ENCODE measurements at places on chromosomes 5 and 9.

DNA sequence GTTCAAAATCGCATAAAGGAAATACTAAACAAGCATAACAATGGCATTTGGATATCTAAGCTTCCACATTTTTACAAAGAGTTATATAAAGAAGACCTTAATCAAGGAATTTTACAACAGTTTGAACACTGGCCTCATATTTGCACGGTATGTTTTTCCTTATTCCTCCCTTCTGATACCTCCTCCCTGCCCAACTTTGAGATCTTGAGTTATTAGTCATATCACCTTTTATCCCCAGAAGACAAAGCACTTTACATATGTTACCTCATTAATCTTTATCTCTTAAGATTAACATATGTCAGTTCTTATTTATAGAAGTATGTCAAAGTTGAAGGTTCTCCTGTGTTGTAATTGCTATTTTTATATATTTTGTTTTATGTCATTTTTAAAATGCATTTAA is 29.8 kb downstream of the TDRD7 start:
- DNase-seq, result no peak

- no peak for DNase-seq
Observed at GRCh38 chr9:18429070-18429469, 44.9 kb upstream of the ADAMTSL1 start.

GRCh38 chr5:80926979-80927656 is 33.0 kb upstream of the RASGRF2 start:
- no peak for DNase-seq

GRCh38 chr5:43401827-43402226 is 10.4 kb downstream of the CCL28 start:
- no peak for DNase-seq

DNA sequence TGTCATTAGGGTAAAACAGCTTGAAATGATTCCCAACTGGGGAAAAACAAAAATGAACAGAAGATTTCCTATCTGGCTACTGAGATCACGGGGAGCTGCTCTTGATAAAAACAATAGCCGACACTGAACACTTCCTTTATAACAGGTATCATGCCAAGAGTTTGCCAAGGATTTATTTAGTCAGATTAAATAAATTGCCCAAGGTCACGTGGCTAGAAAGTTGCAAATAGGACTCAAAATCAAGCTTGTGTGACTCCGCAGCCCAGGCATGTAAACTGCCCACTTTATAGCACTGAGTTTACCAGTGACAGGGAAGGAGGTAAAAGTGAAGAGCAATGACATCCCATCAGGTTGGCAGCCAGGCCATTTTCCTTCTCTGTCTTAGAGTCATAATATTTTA is 120.7 kb upstream of the ZNF618 start:
- no peak for DNase-seq

DNA sequence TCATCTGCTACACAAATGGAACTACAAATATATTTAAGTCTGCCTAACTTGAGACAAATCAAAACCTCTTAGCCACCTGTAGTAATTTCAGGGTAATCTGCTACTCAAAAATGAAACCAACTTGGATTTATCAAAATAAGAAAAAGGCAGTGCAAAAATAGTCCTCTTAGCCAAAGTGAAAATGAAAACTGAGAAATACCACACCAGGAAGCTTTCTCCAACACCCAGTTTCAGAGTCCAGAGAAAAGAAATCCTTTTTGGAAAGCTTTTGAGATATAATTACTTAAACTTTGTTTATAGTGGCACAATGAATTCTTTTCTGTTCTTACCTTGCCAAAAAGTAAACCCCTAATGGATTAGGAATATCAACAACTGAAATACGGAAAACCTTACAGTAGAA is 990.4 kb downstream of the EFNA5 start:
- DNase-seq, result no peak

GRCh38 chr9:129632460-129632859 is 6.5 kb downstream of the NTMT1 start:
- no peak for DNase-seq

DNA sequence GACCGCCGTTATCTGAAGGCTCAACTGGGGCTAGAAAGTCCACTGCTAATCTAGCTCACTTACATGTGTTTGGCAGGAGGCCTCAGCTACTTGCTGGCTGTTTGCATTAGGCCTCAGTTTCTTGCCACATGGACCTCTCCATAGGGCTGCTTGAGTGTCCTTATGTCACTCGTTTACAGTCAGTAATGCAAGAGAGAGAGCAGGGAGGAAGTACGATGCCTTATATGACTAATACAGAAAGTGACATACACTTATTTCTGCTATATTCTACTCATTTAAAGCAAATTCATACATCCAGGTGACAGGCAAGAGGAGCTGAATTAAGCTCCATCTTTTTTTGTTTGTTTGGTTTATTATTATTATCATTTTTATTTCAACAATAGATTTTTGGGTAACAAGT is 179.6 kb downstream of the LURAP1L start:
- no peak for DNase-seq

DNA sequence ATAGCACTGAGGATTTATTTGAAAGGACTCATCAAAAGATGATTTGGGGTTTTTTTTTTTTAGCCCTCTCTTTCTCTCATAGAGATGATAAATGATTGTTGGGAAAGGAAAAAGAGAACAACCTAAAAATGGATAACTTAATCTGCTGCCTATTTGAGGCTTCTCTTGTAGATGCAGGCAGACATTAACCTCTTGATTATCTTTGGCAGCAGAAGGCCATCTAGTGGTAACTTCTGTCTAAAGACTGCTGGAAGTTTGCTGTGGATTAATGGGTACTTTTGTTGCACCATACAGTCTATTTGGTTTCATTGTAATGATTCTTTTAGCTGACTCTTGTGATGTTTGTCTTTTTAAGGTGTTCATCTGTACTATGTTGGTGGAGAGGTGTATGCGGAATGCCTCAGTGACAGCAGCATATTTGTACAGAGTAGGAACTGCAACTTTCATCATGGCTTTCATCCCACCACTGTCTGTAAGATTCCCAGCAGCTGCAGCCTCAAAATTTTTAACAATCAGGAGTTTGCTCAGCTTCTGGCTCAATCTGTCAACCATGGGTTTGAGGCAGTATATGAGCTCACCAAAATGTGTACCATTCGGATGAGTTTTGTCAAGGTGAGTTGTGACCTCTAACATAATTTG is 18.8 kb downstream of the SMIM32 start:
- no peak for DNase-seq

- no peak for DNase-seq
Observed at GRCh38 chr9:88198341-88198807, 60.1 kb upstream of the SPATA31C2 start.

DNA sequence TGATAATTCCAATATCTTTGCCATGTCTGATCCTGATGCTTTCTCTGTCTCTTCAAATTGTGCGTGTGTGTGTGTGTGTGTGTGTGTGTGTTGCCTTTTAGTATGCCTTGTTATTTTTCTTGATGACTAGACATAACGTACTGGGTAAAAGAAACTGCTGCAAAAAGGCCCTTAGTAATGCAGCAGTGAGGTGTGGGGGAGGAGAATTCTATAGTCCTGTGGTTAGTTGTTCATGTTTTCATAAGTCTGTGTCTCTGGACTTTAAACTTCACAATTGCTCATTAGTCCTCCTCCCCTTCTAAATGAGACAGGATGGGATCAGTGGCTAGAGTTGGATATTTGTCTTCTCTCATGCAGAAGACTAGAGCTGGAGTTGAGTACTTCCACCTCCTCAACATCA is 346.2 kb upstream of the IRX1 start:
- DNase-seq, result no peak

- DNase-seq, result no peak
Observed at GRCh38 chr9:5416953-5417352, 20.8 kb downstream of the PLGRKT start.

GRCh38 chr9:99885747-99886146 is 20.7 kb upstream of the STX17 start:
- no peak for DNase-seq

DNA sequence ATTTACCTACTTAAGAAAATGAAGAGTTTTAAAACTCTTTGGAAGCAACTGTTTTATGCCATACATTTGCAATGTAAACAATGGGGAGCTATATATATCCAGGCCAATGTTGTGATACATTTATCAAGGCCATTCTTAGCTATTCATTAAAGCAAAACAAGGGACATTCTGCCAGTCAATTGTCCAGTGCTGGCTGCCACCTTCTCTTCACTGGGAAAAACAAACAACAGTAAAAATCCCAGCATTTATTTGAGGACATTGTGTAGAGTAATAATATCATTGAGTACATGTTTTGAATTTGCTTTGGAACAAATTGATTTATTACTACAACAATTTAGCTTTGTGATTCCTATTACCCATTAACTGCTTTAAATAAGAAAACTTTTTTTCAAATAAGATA is 1107.4 kb downstream of the DTWD2 start:
- DNase-seq, result no peak

DNA sequence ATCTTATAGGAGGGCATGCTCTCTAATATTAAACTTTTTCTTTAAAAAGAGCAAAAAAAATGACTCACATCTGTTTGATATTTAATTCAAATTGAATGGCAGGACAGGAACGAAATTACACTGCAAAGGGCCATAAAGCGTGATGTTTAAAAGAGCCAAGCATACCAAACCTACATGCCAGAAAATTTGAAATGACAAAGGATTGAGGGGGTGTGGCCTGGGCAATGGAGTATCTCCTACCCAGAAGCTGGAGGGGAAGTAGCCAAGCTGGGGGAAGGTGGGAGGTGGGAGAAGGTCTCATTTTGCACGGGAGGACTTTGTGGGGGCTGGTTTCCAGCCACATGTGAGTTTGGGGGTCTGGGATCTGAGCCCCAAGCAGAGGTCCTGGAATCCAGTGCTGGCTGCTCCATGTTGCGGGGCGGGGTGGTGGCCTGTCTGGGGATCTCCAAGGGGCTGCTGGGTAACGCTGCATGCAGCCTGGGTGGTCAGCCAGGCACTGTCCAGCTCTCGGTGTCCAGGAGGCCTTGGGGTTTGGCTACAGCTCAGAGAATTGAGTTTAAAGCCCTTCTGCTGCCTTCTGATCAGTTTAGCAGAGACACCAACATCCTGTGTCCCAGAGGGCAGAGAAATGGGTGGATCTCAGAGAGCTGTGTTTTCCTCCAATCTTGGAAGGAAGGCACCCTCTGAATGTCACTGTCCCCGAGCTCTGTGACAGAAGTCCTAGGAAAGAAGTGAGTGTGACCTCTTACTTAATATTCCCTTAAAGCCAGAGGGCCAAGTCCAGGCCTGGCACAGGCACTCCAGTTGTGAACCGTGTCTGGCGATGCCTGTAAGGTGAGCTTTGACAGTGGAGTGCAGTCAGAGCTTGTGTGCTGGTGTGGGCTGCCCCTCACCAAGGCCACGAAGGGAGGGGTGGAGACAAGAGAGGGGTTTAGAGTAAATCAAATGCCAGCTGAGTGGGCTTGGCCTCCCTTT is 7.6 kb downstream of the DCANP1 start:
- no peak for DNase-seq

- no peak for DNase-seq
Observed at GRCh38 chr5:50559955-50560354, 106.5 kb upstream of the PARP8 start.

- no peak for DNase-seq
Observed at GRCh38 chr5:60497706-60498500, 202.1 kb downstream of the DEPDC1B start.

GRCh38 chr9:112705768-112706427 is 12.0 kb downstream of the INIP start:
- no peak for DNase-seq

GRCh38 chr9:76926846-76927245 is 20.9 kb upstream of the PRUNE2 start:
- no peak for DNase-seq

- no peak for DNase-seq
Observed at GRCh38 chr9:107778661-107779060, 289.1 kb upstream of the KLF4 start.

DNA sequence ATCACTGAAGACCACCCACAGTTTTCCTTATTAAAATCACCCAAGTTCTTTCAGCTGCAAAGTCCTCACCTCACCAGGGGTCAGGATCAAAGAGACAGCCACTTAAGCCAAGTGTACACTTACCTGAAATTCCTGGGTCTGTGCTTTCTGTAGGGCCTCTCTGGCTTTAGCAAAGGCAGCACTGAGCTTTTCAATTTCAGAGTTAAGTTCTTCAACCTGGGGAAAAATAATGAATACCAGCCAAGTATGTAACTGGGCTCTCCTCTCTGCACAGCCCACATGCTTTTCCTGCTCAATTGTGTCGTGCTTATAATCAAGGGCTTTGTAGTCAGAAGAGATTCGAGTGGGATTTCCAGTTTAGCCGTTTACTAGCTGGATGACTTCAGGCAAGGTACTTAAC is 55.1 kb downstream of the CDK5RAP2 start:
- no peak for DNase-seq

DNA sequence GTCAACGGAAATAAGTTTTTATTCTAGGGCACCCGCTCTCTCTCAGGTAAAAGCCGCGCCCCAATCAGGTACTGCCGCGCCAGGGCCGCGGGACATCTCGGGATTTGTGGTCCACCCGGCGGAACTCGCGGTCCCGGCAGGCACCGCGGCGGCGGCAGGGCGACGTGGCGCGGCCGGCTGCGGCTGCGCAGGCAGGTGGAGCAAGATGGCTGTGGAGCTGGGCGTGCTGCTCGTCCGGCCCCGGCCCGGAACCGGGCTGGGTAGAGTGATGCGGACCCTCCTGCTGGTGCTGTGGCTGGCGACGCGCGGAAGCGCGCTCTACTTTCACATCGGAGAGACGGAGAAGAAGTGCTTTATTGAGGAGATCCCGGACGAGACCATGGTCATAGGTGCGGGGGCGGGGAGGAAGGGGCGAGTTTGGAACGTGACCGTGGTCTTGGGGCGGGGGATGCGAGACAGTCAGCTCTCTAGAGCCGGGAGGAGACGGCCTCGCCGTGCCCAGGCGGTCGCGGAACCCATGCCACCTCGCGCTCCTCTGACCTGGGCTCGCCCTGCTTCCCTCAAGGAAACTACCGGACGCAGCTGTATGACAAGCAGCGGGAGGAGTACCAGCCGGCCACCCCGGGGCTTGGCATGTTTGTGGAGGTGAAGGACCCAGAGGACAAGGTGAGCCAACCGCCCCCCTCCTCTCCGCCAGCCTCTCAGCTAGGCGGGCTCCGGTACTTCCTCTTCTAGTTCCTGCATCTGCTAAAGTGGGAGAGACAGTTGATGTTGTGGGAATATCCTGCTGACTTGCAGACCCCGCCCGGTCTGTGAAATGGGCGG is at the start of gene TMED9:
TMED9 (plus strand) TSS at position 194 of the 825 bp plus-strand sequence; CDS start at position 206, 12 bp downstream.
- peak; percentile 75 for DNase-seq

- peak; percentile 90 for DNase-seq
Observed at GRCh38 chr9:129202613-129203555, 24.8 kb upstream of the IER5L start.

DNA sequence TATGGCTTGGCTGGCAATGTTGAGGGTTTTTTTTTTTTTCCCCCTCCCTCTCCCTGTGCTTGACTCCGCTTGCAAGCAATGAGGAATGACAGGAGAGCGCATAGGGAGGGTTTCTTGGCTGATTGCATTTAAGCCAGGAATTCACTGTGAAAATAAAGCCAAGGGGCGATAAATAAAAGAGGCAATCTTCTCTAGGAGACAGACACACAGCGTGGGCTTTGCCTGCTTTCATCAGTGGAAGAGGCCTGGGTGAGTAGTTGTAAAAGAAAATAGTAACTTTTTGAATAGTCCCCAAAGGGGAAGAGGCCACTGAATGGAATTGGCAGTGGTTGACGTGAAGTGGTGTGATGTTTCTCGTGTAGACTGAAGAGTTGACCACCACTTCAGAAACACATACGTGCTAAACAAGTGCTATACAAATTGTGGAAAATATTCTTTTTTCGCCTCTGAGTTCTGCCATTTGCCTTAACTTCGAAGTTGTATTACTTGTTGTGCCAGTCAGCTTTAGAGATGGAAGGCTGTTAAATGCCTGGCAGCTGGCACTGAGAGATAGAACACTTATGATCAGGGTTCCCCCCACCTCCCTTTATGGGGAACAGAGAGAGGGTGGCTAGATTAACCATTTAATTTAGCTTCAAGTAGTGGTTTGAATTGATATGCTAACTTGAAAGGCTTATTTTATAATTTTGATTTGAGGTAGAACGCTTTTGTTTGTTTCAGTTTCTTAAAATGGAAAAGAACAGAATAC is 3.0 kb downstream of the ZSWIM6 start:
- no peak for DNase-seq

Data from ovary (tissue), 10 donors.